ENCODE measurements at places on chromosomes 4 and X.

- no peak for DNase-seq
These were observed 603.8 kb downstream of the IQCM start for GRCh38 chr4:149211876-149212275.

DNA sequence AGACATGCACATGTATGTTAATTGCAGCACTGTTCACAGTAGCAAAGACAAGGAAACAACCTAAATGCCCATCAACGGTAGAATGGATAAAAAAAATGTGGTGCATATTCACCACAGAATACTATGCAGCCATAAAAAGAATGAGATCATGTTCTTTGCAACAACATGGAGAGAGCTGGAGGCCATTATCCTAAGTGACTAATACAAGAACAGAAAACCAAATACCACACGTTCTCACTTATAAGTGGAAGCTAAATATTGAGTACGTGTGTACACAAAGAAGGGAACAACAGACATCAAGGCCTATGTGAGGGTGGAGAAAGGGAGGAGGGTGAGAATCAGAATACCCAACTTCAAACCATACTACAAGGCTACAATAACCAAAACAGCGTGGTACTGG lies 17.4 kb upstream of the LNX1 start:
- DNase-seq: no peak

DNA sequence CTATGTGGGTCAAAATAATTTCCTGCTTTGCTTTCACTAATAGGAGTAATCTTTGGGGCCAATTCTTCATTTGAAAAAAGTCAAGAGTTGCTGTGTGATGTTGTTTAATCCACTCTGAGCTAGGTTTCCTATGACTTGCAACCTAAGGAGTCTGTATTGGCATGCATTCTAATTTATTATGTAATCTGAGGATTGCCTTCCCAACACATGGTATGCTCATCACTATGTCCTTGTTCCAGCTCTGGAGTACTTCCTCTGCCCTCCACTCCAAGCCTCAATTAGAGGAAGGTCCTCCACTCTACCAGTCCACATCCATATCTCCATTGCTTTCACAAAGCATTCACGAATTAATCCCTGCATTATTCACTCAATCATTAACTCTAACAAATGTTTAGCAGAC lies 56.1 kb downstream of the PPP3CA start:
- no peak for DNase-seq

- DNase-seq: peak; percentile 1
These were observed 133.6 kb upstream of the GIMD1 start for GRCh38 chr4:106502106-106502699.

DNA sequence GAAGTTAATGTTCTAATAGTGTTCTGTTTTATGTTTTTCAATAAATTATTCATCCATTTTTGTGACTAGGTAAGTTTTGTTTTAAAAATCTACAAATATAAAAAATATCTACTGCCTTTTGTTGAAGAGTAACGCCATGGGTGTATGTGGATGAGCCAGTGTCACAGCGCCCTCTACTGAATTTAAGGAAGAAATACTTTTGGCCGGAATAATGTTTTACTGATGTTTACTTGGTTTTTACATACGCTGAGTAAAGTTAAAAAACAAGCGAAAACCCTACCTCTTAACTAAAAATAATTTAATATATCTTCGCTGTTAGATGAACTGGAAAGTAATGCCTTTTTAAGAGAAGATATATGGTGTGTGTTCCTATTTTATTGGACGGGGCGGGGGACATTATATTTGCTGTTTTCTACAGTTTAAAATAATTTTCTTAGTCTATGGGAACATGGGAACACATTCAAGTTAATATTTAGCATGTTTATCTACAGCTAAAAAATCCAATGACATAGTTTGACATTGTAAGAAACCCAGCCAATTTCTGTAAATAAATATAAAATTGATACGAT lies 86.1 kb downstream of the CPE start:
- DNase-seq: peak; percentile 46

GRCh38 chrX:71533516-71533850 lies 579 bp downstream of the OGT start:
- DNase-seq: no peak

DNA sequence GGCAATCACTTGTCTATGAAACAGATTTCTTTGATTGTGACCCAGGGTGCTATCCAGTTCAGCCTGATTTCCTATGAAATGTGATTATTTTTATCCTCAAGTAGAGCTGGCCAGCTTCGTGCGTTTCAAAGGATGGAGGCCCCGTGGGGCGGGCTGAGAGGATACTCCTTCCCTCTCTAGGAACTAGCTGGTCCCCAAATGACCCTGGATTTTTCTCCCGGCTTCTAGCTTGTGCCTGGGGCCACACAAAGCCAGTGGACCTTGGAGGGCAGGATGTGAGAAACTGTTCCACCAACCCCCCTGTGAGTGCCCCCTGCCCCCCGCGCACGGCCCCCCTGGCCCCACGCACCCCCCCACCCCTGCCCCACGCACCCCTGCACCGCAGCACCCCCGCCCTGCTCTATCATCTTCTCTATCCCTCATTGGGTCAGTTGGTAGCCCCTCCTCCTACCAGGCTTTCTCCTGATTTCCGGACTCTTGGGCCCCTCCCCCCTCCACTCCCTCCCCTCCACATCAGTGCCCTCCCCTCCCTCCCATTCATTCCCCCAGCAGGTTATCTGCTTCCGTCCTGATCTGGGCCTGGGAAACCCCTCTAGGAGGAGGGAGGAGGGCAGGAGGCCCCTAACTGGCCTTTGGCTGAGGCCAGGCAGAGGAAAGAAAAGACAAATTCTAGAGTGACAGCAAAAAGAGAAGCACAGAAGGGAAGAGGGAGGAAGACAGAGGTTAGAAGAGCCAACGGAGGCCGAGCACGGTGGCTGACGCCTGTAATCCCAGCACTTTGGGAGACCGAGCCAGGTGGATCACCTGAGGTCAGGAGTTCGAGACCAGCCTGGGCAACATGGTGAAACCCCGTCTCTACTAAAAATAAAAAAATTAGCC lies 3.3 kb downstream of the XPNPEP2 start:
- DNase-seq: no peak

DNA sequence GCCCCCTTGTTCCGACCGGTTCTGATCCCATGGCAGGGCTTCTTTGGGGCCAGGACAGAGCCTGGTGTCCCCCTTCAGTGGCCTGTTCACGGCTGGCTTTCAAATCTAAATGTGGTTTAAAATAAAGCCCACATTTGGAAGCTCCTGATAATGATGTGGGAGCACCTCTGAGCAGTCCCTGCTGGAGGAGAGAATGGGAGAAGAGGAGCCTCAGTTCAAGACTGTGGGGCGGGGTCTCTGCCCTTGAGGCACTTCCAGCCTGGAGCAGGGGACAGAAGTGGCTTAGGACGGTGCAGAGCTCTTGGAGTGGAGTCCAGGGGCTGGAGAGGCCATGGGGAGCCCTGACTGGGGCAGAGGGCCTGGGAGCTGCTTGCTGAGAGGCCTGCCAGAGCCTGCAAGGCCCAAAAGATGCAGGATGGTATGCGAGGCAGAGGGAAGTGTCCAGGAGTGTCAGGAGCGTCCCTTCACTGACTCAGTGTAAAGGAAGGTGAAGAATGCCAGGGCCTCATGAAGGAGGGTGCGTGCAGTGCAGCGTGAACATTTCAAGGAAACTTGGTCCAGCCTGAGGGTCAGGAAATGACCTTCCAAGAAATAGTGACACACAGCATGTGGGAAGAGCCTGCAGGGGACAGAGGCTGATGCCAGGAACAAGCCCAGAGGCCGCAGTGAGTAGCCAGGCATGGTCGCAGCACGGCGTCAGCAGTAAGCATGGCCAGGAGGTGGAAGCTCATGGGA lies 21.1 kb upstream of the TADA2B start:
- no peak for DNase-seq

GRCh38 chr4:8359193-8359592 lies 81.3 kb downstream of the ACOX3 start:
- DNase-seq: no peak

- DNase-seq: no peak
These were observed 70.5 kb upstream of the KIT start for GRCh38 chr4:54587107-54587891.

DNA sequence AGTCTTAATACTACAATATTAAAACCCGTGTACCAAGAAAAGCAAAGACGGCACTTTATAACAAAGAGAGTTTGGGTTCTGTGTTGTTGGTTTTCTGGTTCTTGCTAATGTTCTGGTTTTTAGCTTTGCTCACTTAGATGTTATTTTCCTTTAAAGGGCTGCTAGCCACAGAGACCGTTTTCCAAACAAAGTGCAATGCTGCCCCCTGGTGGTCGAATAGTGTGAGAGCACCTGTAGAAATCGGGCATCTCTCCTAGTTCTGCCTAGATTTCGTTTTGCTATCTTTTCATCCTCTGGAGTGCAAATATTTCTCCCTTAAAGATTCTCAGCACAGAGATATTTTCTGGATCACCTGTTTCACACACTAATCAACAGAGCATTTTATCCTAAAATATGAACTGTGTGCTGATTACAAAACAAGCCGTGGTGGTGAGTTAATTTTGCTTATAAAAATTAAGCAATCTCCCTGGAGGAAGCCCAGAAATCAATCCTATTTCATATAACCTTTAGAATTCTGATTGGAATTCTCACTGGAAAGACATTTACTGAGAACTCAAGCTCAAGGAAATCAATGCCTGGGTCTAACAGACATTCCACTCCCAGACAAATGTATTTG lies 334.5 kb upstream of the NOCT start:
- peak; percentile 59 for DNase-seq

DNA sequence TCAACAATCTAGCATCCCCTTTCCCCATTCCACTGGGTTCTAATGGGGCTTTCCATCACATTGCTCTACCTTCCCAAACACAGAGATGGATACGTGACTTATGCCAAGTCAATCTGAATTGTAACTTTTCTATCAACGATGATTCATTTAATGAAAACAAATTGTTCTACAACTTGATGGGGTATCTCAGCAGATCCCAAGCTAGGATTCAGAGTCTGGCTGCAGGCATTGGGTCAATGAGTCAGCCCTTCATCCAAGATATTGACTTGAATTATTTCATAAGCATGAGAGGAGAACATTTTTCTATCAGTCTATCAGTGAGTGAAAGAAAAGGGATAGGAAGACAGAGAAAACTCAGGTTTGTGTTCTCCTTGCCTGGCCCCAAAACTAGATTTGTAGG lies 15.0 kb upstream of the HPGDS start:
- DNase-seq: no peak

- DNase-seq: no peak
These were observed 33.6 kb downstream of the PTTG2 start for GRCh38 chr4:37993806-37994205.

DNA sequence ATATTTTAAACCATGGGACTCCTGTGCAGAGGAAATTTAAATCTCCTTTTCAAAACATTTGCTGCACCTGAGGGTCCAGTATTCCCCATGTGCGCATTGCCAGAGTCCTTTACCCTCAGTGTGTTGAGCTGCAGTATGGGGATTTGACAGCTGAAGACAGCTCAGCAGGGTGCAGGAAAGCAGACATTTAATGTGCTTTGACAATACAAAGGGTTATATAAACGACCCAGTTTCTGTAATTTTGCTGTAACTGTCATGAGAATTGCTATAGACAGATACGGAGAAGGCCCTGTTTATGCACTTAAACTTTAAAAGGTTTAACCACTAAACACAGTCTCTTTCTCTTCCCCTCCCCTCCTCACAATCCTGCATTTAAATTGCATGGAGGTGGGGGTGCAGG lies 393.4 kb downstream of the MID1IP1 start:
- no peak for DNase-seq

DNA sequence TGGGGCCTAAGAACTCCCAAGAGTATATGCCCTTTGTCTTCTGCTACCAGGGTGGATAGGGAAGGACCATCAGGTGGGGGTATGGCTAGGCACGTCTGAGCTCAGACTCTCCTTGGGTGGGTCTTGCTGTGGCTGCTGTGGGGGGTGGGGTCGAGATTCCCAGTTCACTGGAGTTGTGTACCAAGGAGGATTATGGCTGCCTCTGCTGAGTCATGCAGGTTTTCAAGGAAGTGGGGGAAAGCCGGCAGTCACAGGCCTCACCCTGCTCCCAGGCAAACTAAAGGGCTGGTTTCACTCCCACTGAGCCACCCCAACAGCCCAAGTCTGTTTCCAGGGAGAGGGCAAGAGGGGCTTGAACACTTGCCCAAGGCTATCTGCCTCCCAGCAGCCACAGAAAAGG lies 249.7 kb downstream of the NR3C2 start:
- no peak for DNase-seq

- DNase-seq: no peak
These were observed 6.2 kb downstream of the PLAC8 start for GRCh38 chr4:83108101-83108861.

GRCh38 chrX:137052643-137053235 lies 18.9 kb upstream of the GPR101 start:
- no peak for DNase-seq

DNA sequence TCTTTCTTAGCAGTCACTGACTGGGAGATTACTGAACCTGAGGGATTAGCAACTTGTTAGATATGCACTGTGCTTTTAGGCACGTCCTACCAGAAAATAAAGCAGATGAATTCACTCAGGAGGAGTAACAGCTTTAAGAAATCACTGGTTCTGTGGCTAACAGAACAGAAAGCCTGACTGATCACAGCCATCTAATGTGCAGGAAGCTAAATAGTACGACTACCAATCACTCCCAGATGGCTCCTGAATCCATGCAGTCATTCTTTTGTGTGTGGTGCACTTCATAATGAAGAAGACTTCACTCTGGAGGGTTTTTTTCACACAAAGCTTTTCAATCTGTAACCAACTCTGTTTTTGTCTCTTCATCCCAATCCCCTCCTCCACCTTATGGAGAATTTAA lies 305.3 kb upstream of the INTU start:
- no peak for DNase-seq

DNA sequence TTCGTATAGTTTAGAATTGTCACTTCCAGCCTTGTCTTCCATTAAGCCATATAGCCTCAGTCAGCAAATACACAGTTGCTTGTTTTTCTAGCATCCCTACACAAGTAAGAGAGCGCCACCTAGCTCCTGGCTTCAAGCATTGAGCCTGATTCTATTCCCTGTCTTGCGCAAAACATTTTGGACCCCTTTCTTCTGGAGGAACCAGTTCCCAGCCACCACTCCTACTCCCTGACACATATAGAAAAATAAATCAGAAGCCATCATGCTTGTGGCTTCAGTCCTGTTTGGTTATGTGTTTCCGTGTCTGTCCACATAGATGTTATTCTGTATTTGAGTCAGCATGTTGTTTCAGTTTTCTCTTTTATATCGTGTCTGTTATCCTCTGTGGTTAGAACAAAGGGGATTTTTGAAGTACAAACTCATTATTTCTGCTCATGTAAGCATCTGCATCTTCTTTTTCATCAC lies 59.9 kb downstream of the GK start:
- peak; percentile 3 for DNase-seq

DNA sequence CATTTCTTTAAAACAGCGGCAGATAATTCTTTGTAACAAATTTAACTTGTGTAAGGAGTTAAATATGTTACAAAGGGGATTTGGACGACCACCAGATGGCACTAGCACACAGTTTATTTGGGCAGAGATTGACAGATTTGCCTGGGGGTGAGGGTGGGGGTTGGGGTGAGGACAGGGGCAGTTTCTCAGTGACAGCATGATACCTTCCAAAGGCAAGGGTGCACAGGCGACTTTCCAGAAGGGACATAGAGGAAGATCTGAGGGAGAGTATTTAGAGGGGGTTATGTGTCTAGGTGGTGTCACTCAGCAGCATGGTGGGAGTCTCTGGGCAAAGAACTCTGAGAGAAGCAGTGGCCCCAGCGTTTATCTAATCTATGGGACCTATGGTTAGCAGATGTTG lies 9.6 kb upstream of the TMA16 start:
- DNase-seq: no peak

All from caudate nucleus (tissue), 63 donors.